ENCODE measurements at places on chromosomes 6 and 20. TPM values are rescaled to one million over a fixed set of nuclear protein-coding genes. Genes with fewer than 3 reads are reported as not detected.

DNA sequence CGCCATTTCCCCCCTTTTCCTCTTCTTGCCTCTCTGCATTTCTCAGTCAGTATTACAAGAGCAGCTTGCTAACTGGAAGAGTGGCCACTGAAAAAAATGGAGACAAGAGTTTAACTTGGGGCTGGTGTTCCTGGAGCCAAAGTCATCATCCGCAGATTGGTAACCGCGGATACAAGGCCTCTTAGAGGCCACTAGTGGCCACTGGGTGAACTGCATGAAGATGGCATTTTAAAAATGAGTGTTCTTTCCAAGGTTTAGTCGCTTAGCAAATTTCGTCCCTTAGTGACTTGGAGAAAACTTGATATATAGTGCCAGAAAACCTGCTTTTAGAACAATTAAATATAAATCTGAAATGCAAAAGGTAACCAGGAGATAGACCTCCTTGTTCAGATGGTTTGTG is 4.8 kb downstream of the F13A1 start:
- DNase-seq: no peak

- no peak for DNase-seq
Observed at GRCh38 chr6:36050947-36051710, 23.5 kb downstream of the MAPK14 start.

DNA sequence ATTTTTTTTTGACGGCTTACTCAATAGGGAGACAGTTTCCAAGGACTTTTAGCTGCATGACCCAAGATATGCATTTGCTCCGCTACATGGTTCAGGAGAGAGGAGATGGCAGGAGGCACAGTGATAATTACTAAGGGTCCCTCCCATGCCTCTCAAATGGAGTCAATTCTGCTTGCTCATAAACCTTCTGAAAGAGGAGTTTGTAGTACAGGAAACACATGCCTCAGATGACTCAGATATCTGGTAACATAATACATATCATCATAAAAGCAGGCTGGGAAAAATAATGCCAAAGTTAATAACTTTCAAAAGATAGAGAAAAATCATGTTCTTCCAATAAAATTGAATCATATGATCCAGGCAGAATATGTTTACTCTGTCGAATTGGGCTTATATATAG is 97.6 kb upstream of the DEFB112 start:
- no peak for DNase-seq

GRCh38 chr6:156167016-156167624 is 610.1 kb upstream of the ARID1B start:
- no peak for DNase-seq

DNA sequence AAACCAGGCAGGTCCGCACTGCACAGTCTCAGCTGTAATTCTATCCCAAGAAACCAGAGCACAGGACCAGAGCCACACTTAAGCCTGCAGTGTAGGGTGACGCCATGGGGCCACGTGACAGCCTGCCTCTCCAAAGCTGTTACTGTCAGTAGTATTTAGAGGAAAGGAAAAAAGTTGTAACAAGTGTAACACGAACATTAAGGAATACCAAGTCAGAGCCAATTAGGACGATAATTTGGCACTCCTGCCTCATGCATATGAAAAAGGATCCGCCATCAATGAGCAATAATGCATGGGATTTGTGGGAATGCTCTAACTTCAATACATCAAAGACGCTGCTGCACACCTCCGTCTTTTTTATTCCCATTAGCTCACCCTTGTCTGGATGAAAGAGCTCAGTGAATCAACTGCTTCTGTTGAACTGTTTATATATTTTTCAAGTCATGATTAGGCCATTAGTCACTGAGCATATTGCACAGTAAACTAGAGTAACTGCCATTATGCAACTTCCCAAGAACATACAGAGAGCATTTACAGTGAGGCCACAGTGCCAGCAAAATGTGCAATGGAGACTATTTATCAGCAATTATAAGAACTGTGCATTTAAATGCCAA is 79.9 kb downstream of the ATXN1 start:
- no peak for DNase-seq

The CALHM4 gene
- not detected for total RNA-seq

The HLA-DMB gene
- 8.9 TPM for total RNA-seq

- no peak for DNase-seq
Observed at GRCh38 chr20:50514750-50515149, 4.6 kb downstream of the PTPN1 start.

- DNase-seq: peak; percentile 8
Observed at GRCh38 chr6:69138893-69139494, 503.9 kb downstream of the ADGRB3 start.

DNA sequence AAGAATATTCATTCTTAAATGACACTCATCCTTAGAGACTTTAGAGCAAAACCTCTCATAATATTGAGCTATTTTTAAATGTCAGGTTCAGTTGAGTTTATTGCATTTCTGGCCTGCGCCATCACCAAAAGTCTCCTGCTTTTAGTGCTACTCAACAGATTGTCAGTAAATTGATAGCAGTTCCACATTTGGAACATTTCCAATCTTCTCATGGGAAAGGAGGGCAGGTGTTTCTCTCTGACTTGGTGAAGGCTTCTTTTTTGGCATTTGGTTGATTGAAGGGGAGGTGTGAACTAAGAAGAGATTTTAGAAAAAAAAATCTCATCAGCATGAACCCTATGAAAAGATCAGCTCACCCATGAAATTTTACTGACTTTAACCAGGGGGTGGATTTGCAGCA is 125.9 kb upstream of the INSM1 start:
- DNase-seq: no peak

GRCh38 chr6:143323729-143324470 is 126.6 kb downstream of the ADAT2 start:
- DNase-seq: peak; percentile 21

DNA sequence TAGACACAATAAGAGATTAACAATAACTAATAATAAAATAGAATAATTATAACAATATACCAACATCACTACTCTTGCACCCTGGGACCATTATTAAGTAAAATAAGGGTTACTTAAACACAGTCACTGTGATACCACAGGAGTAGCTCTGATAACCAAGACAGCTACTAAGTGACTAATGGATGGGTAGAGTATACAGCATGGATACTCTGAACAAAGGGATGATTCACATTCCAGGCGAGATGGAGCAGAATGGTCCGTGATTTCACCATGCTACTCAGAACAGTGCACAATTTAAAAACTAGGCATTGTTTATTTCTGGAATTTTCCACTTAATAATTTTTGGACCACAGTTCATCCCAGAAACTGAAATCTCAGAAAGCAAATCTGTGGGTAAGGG is 80.0 kb upstream of the FUT9 start:
- DNase-seq: no peak

DNA sequence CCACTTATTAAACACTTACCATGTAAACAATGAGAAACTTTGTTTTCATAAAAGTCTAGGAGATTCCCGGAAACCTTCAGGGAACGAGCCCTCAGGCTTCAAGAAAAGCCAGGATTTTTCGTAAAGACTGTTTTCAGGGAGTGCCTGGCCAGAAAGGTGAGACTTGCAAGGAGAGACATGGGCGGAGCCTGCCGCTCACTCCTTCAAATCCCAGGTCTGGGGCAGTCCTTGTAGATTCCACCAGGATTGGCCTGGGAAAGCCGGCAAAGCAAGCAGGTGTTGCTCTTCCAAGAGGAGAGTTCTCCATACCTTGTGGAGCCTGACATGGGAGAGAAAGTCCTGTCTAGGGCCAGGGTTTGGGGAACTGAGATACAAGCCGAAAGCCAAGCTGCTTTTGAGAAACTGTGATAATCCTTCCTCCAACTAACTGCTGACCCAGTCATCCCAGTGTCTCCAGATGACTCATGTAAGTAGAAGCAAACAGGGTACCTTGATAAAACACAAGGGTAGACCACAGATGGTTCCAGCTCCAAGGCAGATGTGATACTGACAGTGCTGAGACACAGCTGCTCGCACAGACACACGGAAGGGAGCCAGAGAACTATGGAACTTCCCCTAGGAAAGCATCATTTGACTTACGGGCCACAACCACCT is 69.4 kb upstream of the NAA20 start:
- DNase-seq: no peak

GRCh38 chr6:53360093-53360912 is 11.6 kb upstream of the ELOVL5 start:
- DNase-seq: no peak

GRCh38 chr6:14488180-14488579 is 370.6 kb downstream of the CD83 start:
- DNase-seq: no peak

DNA sequence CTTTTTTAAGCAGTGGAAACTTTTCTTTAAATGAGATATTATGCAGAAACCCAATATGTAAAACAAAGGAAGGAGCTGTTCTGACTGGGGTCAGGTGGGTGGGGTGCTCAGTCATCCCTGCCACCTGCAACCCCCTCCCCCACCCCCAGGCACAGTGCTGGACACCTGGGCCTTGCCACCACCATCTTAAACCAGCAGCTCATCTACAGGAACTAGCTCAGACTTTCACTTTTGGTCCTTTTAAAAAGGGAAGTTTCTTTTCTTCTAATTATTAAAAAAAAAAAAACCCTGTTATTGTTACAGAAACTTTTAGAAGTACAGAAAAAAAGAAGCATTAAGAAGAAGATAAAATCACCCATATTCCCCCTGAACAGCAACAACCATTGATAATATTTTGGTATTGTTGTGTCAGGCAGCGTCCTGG is 37.1 kb downstream of the PPP1R16B start:
- DNase-seq: no peak

- no peak for DNase-seq
Observed at GRCh38 chr6:147141711-147142308, 62.4 kb upstream of the STXBP5 start.

DNA sequence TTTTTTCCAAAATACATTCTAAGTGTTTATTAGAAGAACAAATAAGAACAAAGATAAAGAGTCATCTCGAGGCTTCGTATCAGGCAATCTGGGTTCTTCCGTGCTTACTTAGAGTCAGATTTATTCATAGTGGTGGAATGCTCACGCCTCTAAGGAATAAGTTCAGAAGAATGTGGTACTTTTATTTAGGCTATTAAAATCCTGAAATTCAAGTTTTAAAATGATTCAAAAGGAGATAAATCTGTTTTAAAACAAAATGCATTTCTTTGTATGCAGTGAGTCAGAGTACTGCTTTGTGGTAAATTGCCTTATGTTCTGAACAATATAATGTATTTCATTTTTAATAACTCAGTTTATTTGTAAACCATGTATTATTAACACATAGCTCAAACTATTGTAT is 89.1 kb downstream of the FUT9 start:
- peak; percentile 26 for DNase-seq

The OPRM1 gene
- total RNA-seq: 1.2 TPM

DNA sequence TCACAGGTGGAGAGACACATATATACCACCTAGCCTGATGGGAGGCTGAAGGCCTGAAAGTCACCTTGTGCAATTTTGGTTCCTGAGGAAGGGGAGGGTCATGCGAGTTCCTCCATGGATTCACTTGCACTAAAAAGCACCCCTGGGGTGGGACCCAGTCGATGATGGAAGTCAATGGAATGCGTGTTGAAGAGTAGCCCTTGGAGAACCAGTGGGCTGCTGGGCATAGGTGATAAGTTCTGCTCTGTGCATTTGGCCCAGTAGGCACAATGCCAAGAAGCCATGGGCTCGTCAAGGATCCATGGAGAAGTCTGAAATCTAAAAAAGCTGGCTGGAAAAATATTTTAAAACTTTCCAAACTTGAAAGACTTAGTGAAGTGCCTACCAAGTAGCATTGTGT is 18.9 kb upstream of the SCRT2 start:
- no peak for DNase-seq

DNA sequence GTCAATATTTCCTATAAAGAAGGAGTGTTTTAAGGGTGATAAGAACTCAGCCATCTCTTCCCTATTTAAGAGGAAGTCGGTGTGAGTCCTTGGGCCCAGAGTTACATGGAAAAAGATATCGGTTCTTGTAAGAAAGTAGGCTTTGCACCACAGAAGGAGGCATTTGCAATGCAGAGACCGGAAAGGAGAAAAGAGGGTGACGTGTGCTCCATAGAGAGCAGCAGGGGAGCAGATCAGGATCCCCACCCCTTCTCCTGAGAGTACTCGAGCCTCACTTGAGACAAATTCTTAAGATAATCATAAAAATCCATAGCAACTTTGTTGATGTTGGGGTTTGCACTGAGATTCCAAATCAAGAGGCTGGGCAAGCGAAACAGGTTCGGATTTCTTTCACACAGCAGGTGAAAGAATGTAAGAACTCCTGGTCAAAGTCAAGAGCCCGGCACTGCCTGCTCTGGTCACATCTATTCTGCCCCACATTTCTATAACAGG is 27.8 kb downstream of the FOXA2 start:
- DNase-seq: no peak

The SLC4A11 gene
- 0.37 TPM for total RNA-seq
